NCI-H460 (cell line): ENCODE measurements at places on chromosomes 5 and 9.

DNA sequence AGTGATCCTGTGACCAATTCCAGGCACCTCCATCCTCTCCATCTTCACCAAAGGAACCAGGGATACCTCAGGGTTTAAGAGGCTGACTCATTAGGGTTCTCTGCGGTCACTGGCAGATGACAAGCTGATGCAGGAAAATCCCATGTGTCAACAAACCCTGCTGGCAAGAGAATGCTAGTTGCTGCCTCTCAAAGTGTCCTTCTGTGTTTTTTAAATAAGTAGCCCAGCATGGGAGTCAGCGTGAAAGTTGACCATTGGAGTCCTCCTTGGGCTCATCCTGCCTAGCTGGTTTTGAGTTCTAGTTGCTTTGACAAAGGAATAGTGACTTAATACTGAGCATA is 200.2 kb downstream of the SLIT3 start:
- no peak for DNase-seq

GRCh38 chr5:167402671-167403070 is 888.8 kb upstream of the WWC1 start:
- DNase-seq = no peak

DNA sequence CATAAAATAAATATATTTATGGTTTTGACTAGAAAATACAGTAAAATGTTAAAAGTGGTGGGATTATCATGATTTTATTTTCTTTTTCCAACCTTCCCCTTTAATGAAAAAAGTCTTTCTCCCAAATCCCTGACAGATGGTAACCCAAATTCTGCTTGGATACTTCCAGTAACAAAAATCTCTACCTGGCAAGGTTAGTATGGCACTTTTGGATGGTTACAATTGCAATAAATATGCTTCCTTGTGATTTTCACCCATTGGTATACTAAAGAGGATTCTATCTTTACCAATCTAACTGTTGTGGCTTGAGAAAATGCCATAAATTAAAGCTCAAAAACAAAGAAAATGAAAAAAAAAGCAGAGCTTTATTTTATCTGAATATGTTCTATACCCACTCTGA is 62.8 kb downstream of the GABRB2 start:
- no peak for DNase-seq

- no peak for DNase-seq
Measured at GRCh38 chr9:27467486-27467885, 56.6 kb upstream of the IFNK start.

GRCh38 chr9:96874947-96875460 is 20.7 kb upstream of the ZNF782 start:
- no peak for DNase-seq

- no peak for DNase-seq
Measured at GRCh38 chr9:124357721-124358361, 57.4 kb downstream of the PSMB7 start.

GRCh38 chr9:99466781-99467180 is 244.7 kb downstream of the SEC61B start:
- no peak for DNase-seq

- DNase-seq = no peak
Measured at GRCh38 chr5:25754895-25755294, 1110.1 kb upstream of the CDH10 start.

DNA sequence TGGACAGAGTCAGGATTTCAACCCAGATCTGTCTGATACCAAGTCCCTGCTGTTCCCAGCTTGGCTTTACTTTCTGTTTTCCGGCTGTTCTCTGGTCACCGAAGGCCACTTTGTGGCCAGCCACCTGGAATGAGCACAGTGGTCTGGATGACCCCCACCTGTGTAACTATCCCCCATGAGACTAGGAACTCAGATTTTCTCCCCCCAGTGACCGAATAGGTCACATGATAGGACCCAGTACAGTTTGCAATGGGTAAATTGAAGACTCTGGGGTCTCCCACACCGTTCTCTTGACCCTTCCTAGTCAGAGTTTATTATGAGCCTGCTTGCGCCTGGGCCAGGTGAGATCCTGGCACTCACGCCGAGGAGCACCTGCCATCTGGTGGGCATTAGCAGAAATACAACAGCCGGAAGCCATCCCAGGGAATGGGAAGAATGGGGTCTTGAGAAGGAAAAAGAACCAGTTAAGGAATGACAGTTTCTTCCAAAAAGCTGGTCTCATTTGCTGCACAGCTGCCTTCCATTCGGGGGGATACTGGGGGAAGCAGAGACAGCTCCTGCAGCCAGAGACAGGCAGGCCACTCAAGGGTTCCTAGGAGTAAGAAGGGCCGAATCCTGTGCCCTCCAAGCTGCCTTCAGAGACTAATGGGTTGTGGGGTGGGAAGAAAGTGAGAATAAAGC is 7.1 kb downstream of the PHYHD1 start:
- DNase-seq = peak; percentile 54

- DNase-seq = no peak
Measured at GRCh38 chr5:66351813-66352212, 207.7 kb downstream of the SREK1 start.

GRCh38 chr5:6910950-6911349 is 197.7 kb downstream of the TENT4A start:
- DNase-seq = no peak

GRCh38 chr9:112048924-112049691 is 126.0 kb downstream of the SUSD1 start:
- no peak for DNase-seq

DNA sequence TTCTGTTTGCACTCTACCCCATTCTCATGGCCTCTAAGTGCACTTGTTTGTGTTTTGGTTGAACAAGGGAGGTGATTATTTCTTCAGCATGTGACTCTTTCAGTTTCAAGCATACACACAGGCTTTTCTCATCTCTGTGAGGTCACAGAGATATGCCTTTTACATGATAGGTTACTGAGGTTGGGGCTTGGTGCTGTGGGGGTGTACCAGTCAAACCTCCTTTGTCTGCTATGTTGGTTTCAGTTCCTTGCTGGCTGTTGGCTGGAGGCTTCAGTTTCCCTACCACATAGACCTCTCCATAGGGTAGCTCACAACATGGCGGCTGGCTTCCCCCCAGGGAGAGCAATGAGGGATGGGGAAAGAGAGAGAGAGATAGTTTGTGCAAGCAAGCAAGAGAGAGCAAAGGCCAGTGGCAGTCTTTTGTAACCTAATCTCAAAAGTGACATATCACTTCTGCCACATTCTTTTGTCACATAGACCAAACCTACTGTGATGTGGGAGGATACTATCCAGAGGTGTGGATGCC is 96.7 kb upstream of the SEMA6A start:
- DNase-seq = no peak

GRCh38 chr5:91049800-91050199 is 333.3 kb downstream of the ARRDC3 start:
- no peak for DNase-seq

- no peak for DNase-seq
Measured at GRCh38 chr9:113648586-113648985, 185.1 kb downstream of the RGS3 start.

DNA sequence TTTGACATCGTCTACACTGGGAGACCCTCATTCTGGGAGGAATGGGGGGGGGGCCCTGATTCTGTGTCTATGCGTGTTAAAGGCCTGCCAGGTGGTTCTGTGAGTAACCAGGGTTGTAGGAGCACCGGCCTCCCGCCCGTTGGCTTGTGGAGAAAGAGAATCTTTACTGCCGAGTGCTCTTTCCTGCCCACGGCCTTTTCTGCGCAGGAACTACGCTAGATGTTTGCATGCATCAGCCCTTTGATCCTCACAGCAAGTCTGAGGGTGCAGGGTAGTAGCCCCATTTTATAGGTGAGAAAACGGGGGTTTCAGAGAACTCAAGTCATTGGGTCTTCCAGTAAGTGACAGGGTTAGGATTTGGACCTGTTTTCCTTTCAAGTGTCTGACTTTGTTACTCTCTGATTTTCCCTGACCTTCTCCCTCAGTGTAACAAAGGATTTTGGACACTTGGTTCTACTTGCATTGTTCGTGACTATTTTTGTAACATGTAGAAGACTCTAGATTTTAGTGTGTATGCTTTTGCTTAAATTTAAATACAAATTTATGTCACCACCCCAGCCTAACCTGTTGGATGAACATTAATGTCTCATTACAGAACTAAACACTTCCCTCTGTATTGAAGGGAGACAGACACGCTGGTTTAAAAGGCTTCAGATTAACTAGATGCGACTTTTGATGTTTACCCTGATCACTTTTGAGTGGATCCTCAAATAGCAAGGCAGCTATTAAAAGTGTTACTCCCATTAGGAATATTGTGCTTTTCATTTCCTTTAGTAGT is 22.0 kb downstream of the MAST4 start:
- DNase-seq = no peak

DNA sequence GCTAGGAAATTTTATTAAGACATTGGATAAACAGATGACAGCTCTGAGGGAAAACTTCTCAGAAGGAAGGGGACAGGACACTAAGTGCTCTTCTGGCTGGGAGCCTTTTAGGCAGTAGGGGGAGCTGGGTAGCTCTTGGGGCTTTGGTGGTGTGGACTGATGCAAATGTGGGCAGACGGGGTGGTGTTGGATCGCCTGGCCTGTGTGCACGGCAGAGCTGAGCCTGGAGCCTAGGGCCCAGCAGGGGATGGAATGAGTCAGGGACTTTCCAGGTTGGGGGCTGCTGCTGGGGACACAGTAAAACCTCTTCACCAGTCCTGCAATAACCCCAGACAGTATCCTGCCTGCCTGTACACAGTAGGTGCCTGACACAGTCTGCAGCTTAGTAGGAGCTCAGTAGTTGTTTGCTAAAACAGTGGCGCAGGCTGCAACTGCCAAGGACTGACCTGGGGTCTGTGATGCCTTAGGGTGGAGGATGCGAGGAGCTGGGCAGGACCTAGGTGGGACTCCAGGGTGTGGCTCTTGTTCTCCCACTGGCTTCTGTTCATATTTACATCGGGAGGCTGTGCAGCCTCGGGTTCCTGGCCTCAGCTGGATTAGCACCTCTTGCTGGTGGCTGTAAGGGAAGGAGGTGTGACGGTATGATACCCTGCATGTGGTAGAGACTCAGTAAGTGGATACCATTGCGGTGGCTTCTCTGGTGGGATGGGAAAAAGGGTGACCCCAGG is 83.8 kb downstream of the DAB2IP start:
- DNase-seq = peak; percentile 36

- no peak for DNase-seq
Measured at GRCh38 chr5:35035271-35035670, 12.5 kb downstream of the AGXT2 start.

GRCh38 chr5:109962882-109963603 is 273.3 kb downstream of the MAN2A1 start:
- DNase-seq = no peak

DNA sequence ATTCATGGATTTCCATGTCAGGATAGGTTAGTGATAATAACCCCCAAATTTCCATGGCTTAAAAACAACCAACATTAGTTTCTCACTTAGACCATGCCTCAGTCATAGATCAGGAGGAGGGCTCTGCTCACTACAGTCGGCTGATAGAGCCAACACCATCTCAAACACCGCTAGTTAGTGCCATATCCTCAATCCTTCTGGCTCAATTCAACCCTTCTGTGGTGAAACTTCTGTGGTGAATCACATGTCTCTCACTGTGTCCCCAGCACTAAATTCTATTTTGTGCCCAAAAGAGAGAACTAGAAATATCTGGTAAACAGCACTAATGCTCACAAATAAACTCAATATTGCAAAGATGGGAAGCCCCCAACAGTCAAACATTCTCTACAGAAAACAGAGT is 21.1 kb downstream of the ECPAS start:
- no peak for DNase-seq

- peak; percentile 77 for DNase-seq
Measured at GRCh38 chr9:35646533-35647265, 4.0 kb downstream of the SIT1 start.

DNA sequence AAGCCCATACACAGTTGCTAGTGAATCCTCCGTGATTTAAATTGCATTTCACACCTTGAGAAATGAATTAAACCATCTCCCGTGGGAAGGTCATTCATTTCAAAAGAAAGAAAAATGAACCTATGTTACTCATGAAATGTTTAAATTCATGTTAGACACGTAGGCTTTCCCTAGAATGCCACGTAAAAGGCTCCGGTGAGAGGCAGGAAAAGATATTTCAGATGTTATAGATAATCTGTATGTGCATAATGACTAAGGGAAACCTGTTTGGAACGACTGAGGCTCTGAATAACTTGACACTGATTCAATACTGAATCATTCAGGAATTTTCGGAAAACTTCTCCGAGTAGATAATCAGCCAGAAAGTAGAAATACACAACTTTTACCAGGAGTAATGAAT is 134.3 kb upstream of the ICE1 start:
- peak; percentile 25 for DNase-seq

GRCh38 chr9:30935730-30936129 is 1448.7 kb upstream of the ACO1 start:
- no peak for DNase-seq

GRCh38 chr9:116275418-116276195 is 122.0 kb downstream of the PAPPA start:
- peak; percentile 6 for DNase-seq
